Stomach (tissue), 19 donors: ENCODE measurements at places on chromosomes 3 and 15.

GRCh38 chr15:68999091-68999490 lies 15.4 kb upstream of the NOX5 start:
- H3K4me3 ChIP-seq: no peak overlapping the region
- H3K27ac ChIP-seq: no peak overlapping the region
- H3K36me3 ChIP-seq: no peaks in the 10 kb centered on the region
- no peak for DNase-seq

GRCh38 chr3:48280881-48281280 lies 40.0 kb downstream of the ZNF589 start:
- H3K4me1 ChIP-seq: no peaks in the 10 kb centered on the region
- no peaks in the 10 kb centered on the region for H3K36me3 ChIP-seq

DNA sequence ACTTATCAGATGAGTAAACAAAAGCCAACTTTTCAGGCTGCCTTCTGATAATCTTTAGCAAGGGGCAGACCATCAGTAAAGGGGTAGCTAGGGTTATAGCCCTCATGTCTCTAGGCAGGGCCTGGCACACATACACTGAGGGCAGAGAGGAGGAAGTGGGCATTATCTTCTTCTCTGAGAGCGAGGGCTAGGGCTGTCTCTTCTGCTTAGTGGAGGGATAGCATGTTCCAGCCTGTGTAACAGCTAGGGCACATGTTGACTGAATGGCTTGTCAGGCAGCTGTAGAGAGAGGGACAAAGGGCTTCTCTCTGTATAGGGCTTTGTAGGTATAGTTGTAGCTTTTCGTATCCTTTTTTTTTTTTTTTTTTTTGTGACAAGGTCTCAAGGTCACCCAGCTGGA lies 17.8 kb downstream of the CRTC3 start:
- no peaks in the 10 kb centered on the region for H3K27me3 ChIP-seq
- H3K4me1 ChIP-seq: no peaks in the 10 kb centered on the region
- no peak overlapping the region for H3K27ac ChIP-seq

GRCh38 chr3:11591391-11592282 lies 52.1 kb downstream of the VGLL4 start:
- H3K36me3 ChIP-seq: peaks cover 7% of the 10 kb centered on the region
- no peak overlapping the region for H3K4me3 ChIP-seq
- peak overlapping the region; percentile 67 for H3K27ac ChIP-seq

DNA sequence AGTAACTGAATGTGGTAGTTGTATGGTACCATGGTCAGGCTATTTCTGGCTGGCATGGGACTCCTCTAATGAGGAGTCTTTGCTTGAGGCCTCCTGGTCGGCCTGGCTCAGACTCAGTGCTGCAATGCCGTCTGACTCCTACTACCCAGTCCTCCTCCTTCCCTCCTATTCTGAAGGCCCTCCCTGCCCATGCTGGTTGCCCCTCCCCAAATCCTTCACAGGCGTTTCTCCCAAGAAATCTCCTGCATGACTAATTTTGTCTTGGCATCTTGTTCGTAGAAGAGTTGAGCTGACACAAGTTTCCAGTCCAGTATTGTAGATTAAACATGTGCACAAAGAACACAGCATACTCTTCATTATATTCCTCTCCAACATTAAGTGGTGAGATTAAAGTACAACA lies 115.5 kb downstream of the NFKBIZ start:
- DNase-seq: no peak
- H3K4me1 ChIP-seq: no peaks in the 10 kb centered on the region
- no peaks in the 10 kb centered on the region for H3K36me3 ChIP-seq
- no peak overlapping the region for H3K27ac ChIP-seq

DNA sequence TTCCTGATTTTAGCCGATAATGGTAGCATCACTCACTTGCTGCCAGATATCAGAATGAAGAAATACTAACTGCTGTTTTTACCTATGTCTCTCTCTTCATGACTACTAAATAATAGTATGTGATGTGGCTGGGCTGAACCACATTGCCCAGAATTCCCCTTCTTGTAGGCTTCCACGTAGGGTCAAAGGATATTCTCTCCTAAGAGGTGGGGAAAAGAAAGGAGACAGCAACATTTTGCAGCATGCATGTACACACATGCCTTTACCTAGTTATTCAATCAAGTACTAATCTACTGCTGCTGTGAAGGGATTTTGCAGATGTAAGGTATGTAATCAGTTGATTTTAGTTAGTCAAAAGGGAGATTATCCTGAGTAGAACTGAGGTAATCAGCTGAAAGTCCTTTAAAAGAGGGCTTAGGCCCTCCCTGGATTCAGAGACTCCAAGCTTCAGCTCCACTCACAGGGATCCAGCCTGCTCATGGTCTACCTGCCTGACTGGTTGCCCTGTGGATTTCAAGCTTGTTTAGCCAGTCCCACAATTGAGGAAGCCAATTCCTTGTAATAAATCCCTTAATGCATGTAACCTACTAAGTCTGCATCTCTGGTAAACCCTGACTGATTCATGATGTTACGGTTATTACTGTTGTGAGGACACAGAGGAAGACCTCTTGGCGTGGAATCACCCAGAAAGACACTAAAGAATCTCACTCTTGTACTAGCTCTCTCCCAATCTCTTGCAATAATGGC lies 20.4 kb downstream of the PLD1 start:
- no peaks in the 10 kb centered on the region for H3K27me3 ChIP-seq
- H3K4me3 ChIP-seq: no peak overlapping the region
- no peak overlapping the region for H3K27ac ChIP-seq
- H3K36me3 ChIP-seq: no peaks in the 10 kb centered on the region
- DNase-seq: no peak

- H3K36me3 ChIP-seq: no peaks in the 10 kb centered on the region
- no peak for DNase-seq
- H3K4me3 ChIP-seq: peak overlapping the region; percentile 78
Observed at GRCh38 chr15:55993804-55994560, 570 bp upstream of the NEDD4 start.
